ENCODE measurements at places on chromosomes 12 and 14. TPM values are rescaled to one million over a fixed set of nuclear protein-coding genes. Genes with fewer than 3 reads are reported as not detected.

DNA sequence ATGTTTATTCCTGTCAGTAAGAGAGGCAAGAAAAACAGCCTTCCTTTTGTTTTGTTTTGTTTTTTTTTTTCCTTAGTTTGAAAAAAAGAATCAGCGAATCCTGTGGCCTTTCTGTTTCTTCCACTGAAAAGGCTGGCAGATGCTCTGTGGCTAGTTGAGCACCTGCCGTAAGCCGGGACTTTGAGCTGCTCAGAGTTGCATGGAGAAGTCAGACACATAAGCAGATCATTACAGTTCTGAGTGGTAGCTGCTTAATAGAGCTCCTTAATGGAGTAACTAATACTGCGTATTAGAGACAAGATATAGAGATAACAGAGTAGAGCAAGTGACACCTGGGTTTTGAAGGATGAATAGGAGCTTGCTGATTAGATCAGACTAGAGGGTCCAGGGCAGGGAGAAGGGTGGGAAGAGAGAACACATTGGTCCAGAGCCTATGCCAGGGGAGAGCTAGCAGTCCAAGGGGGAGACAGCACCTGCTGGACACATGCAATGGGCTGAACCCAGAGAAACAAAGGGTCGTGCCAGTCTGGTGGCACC is 129.4 kb downstream of the TSPAN9 start:
- no peak for DNase-seq
- peaks cover 16% of the 10 kb centered on the region for H3K27me3 ChIP-seq
- H3K4me3 ChIP-seq: no peak overlapping the region

GRCh38 chr12:79707830-79708229 is 17.1 kb upstream of the PAWR start:
- no peak overlapping the region for H3K27ac ChIP-seq
- H3K4me3 ChIP-seq: no peak overlapping the region
- H3K27me3 ChIP-seq: peaks cover 12% of the 10 kb centered on the region
- no peaks in the 10 kb centered on the region for H3K4me1 ChIP-seq
- no peaks in the 10 kb centered on the region for H3K36me3 ChIP-seq

DNA sequence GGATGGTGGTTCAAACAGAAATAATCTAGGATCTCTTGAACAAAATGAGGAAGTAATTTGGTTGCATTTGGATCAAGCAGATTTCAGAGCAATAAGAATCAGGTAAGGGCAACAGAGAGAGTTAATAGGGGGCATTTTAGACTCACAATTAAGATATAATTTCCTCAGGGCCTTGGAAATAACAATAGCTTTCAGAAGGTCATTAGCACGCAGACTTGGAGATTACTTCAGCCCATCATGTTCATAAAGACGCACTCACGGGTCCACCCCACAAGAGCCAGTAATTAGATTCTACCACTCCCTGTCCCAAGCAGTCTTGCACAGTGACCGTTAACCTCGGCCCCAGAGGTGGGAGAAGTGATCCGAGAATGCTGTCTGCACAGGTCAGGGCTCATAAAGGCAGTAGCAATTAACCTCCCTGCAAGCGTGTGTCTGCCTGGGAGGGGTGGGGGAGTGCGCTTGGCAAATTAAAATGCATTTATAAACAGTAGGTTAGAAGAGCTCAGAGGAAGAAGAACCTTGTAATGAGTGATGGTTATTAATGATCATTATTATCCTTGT is 125.7 kb upstream of the CCDC196 start:
- H3K4me1 ChIP-seq: no peaks in the 10 kb centered on the region
- H3K27ac ChIP-seq: no peak overlapping the region
- DNase-seq: no peak
- H3K36me3 ChIP-seq: no peaks in the 10 kb centered on the region

DNA sequence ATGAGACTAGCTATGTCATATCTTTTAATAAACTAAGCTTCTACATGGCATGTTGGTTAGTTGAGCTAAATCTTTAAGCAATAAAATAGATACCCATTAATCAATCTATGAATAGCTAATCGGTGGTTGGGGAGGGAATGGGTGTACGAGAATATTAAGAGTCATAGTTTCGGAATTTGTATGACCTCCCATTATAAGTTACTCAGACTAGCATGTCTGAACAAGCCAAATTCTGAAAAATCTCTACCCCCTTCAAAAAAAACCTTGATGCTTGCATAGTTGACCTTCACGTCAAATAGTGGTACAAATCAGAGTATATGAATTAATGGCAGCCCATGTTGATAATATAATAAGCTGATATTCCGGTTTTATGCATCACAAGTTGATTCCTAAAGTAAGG is 60.0 kb downstream of the PLEKHG7 start:
- peaks cover 4% of the 10 kb centered on the region for H3K27me3 ChIP-seq
- no peak overlapping the region for H3K27ac ChIP-seq
- no peak overlapping the region for H3K4me3 ChIP-seq
- H3K4me1 ChIP-seq: peaks cover 2% of the 10 kb centered on the region
- DNase-seq: no peak

- DNase-seq: peak; percentile 72
- no peak overlapping the region for H3K27ac ChIP-seq
- no peak overlapping the region for H3K4me3 ChIP-seq
- H3K27me3 ChIP-seq: peaks cover 10% of the 10 kb centered on the region
- no peaks in the 10 kb centered on the region for H3K4me1 ChIP-seq
- no peaks in the 10 kb centered on the region for H3K36me3 ChIP-seq
These were observed 11.1 kb upstream of the DPF3 start for GRCh38 chr14:72904840-72905561.

DNA sequence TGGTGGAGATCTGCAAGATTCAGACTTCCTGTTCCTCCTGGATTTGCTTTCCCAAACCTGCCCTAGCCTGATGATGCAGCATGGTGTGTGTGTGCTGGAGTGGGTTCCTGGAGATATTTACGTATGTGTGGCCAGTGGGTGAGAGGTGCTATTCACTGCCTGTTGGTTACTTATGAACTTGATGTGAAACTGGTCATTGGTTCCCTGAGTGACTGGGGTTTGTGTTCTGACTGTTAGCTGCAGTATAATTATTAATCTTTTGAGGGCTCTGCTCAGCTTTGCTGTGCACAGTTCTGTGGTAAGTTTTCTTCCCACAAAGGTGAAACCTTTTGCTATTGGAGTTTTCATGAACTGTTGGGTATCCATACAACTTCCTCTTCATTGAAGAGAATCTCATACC is 541.8 kb upstream of the FBXO33 start:
- no peak for DNase-seq
- no peaks in the 10 kb centered on the region for H3K27me3 ChIP-seq
- H3K36me3 ChIP-seq: no peaks in the 10 kb centered on the region

GRCh38 chr12:81330480-81330879 is 252.6 kb downstream of the ACSS3 start:
- no peak for DNase-seq
- no peaks in the 10 kb centered on the region for H3K4me1 ChIP-seq
- H3K4me3 ChIP-seq: no peak overlapping the region
- no peak overlapping the region for H3K27ac ChIP-seq

DNA sequence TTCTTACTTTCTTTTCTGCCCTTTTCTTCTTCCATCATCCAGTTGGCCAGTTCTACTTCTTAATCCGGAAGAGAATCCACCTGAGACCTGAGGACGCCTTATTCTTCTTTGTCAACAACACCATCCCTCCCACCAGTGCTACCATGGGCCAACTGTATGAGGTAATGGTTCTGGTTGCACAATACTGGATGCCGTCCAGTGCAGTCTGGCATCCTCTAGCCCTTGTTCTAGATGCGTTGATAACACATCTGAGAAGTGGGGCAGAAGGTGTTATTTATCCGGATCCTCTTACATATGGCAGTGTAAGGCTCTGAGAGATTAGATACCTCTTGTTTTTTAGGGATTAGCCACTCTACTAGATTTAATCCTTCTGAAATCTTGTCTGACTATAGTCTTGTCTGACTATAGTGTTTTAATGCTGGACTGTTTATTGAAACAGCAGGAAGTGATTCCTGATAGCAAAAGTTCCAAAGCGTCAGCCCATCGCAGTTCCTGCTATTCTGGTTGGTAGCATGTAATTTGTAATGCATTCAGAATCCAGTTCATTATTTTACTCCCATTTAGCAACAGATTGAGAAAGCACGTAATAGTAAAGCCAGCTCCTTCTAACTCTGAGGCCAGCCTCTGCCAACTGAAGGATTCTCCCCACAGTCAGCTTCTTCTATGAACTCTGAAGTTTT is 7.9 kb downstream of the GABARAPL1 start:
- H3K27ac ChIP-seq: no peak overlapping the region
- no peak overlapping the region for H3K4me3 ChIP-seq
- H3K4me1 ChIP-seq: peaks cover 5% of the 10 kb centered on the region
- H3K36me3 ChIP-seq: peaks cover 24% of the 10 kb centered on the region

GRCh38 chr12:89314060-89314761 is 38.1 kb downstream of the DUSP6 start:
- H3K27me3 ChIP-seq: no peaks in the 10 kb centered on the region
- H3K36me3 ChIP-seq: no peaks in the 10 kb centered on the region
- no peak overlapping the region for H3K4me3 ChIP-seq
- H3K27ac ChIP-seq: no peak overlapping the region

- no peaks in the 10 kb centered on the region for H3K27me3 ChIP-seq
- H3K4me1 ChIP-seq: no peaks in the 10 kb centered on the region
- no peaks in the 10 kb centered on the region for H3K36me3 ChIP-seq
- H3K27ac ChIP-seq: no peak overlapping the region
- no peak overlapping the region for H3K4me3 ChIP-seq
- DNase-seq: no peak
These were observed 311.5 kb downstream of the NOVA1 start for GRCh38 chr14:26286081-26286912.

GRCh38 chr12:114668151-114668885 is 15.7 kb downstream of the TBX3 start:
- no peaks in the 10 kb centered on the region for H3K4me1 ChIP-seq
- H3K36me3 ChIP-seq: no peaks in the 10 kb centered on the region
- DNase-seq: peak; percentile 56
- no peak overlapping the region for H3K4me3 ChIP-seq
- no peak overlapping the region for H3K27ac ChIP-seq
- H3K27me3 ChIP-seq: peaks cover 71% of the 10 kb centered on the region

DNA sequence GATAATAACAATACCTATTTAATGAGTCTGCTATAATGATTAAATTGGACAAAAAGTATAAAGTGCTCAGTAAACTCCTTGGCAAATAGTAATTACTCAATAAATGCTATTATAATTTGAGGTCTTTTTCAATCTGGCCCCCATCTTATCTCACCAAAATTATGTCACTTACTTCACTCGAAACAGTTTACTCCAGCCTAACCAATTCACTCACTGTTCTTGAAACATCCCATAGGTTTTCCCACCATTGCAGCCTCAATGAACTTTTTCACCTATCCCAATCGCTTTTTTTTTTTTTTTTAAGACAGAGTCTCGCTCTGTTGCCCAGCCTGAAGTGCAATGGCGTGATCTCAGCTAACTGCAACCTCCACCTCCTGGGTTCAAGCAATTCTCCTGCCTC is 17.5 kb upstream of the PRKAG1 start:
- no peak overlapping the region for H3K4me3 ChIP-seq
- no peak for DNase-seq
- H3K27me3 ChIP-seq: no peaks in the 10 kb centered on the region
- peaks cover 34% of the 10 kb centered on the region for H3K36me3 ChIP-seq

GRCh38 chr14:30551460-30551859 is 7.5 kb upstream of the G2E3 start:
- no peak overlapping the region for H3K27ac ChIP-seq
- H3K27me3 ChIP-seq: peaks cover 4% of the 10 kb centered on the region
- no peak for DNase-seq
- peaks cover 7% of the 10 kb centered on the region for H3K4me1 ChIP-seq

GRCh38 chr12:7645395-7646177 is 20.1 kb downstream of the APOBEC1 start:
- H3K27ac ChIP-seq: no peak overlapping the region
- no peak overlapping the region for H3K4me3 ChIP-seq
- peaks cover 10% of the 10 kb centered on the region for H3K4me1 ChIP-seq
- H3K27me3 ChIP-seq: no peaks in the 10 kb centered on the region

DNA sequence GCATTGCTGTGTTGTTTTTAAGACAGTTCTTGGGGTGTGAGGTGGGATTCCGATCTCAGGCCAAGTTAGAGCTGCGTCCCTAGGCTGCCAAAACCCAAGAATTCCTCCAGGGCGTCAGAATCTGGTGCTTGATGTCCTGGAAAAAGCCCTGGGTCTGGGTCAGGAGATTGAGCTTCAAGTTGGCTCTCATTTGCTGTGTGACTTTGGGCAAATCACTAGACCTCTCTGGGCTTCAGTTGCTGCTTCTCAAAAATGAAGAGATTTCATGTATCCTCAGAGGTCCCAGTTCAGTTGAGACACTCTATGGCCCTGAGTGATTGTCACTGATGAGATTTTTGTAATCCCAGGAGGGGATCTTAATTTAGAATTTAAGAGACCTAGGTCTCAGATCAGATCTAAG is 1.9 kb downstream of the WSCD2 start:
- H3K4me1 ChIP-seq: peaks cover 6% of the 10 kb centered on the region
- peaks cover 38% of the 10 kb centered on the region for H3K27me3 ChIP-seq
- DNase-seq: no peak

DNA sequence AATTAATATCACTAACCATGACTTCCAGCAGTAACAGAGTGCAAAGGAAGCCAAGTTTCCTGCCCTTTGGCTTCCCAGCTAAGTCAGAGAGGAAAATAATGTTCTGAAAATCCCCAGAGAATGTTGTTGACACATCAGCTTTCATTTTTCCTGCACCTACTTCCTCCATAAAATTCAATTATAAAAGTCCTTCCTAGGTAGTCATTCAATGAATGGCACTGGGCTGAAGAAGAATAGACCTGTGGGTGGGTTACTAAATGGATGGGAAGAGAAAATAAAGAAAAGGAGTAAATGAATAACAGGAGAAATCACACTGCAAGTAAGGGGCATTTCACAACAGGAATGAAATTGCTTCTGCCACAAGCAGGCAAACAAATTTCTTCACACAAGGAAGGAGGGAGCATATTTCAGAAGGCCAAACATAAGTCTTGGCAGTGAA is 73.2 kb upstream of the MDM1 start:
- no peaks in the 10 kb centered on the region for H3K36me3 ChIP-seq
- no peak for DNase-seq
- H3K4me3 ChIP-seq: no peak overlapping the region
- H3K4me1 ChIP-seq: peaks cover 23% of the 10 kb centered on the region
- no peaks in the 10 kb centered on the region for H3K27me3 ChIP-seq

GRCh38 chr14:23578560-23579310 is at the start of gene JPH4:
TSS of gene JPH4 (minus strand) at chr14:23578790. CDS start at chr14:23577453, 1,337 bp downstream.
- DNase-seq: no peak
- H3K4me1 ChIP-seq: peaks cover 12% of the 10 kb centered on the region
- H3K27ac ChIP-seq: no peak within 1 kb of the TSS
- peaks cover 43% of the 10 kb centered on the region for H3K27me3 ChIP-seq
- H3K36me3 ChIP-seq: no peaks in the 10 kb centered on the region
- no peak within 1 kb of the TSS for H3K4me3 ChIP-seq

Gene HOXC12
- total RNA-seq: not detected

Gene SRRM4
- total RNA-seq: not detected

Gene AACS
- 17.6 TPM for total RNA-seq

Gene BBOF1
- 1.2 TPM for total RNA-seq

Gene TMEM179
- total RNA-seq: not detected

Gene ACADS
- 17.4 TPM for total RNA-seq

Gene TEAD4
- 4.5 TPM for total RNA-seq

Gene CCDC38
- 0.18 TPM for total RNA-seq

Gene DAAM1
- 7.2 TPM for total RNA-seq

Gene PTCSC3
- total RNA-seq: not detected

Gene MBIP
- 31.0 TPM for total RNA-seq

Gene TGM1
- 3.1 TPM for total RNA-seq

Gene LRRC9
- total RNA-seq: not detected

Gene TEX52
- total RNA-seq: 0.29 TPM

Gene LPAR5
- total RNA-seq: 6.6 TPM
